ENCODE measurements at places on chromosomes 7 and 10.

- no peak for DNase-seq
Observed at GRCh38 chr10:14010101-14010558, 320.6 kb downstream of the FRMD4A start.

GRCh38 chr10:51010977-51011376, 63.3 kb upstream of the PRKG1 start:
- DNase-seq = no peak

- DNase-seq = no peak
Observed at GRCh38 chr7:150388709-150389531, 9.8 kb downstream of the ZNF775 start.

DNA sequence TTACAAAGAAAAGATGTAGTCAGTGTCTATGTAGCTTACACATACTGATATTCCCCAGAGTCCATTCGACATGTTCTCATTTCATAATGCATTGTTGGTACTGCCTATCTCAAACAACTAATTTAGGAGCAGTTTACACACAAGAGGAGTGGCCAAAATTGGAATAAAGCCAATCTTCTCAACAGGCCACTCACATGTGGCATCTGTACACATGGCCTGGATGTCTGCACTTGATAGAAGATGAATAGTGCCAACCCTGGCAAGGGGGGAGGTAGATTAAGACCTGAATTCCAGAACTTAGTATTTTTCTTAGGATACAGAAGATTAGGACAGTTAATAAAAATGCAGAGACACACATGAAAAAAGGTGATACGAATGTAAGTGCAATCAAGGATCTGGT, 125.3 kb upstream of the STARD3NL start:
- DNase-seq = no peak

DNA sequence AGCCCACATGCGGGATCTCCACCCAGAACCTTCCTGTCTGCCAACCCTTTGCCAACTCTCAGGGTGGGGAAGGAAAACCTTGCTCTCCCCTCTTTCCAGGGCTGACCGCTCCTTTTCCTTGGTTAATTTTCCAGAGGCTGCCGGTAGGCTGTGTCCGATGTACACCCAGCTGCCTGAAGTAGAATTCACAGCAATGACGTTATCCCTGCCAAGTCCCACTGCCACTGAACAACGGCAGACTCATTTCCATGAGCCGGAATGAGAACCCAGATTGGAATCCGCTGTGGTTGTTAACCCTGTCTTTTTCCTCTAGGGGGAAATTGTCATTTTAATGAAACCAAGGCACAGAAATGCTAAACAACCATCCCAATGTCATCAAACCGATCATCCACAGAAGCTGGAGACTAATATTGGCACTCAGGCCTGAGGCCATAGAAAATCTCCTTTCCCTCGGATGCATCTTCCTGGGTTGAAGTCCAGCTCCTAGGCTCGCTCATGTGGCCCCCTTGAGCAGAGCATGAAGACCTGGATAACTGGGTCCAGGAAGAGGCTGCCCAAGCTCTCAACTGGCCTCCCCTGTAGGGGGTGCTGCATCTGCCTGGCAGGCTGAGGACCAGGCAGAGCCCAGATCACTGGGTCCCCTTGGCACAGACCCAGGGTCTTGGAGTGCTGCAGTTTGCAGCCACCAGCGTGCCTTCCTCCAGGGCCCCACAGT, 30.4 kb downstream of the KLRG2 start:
- DNase-seq = no peak

- no peak for DNase-seq
Observed at GRCh38 chr7:14115701-14116100, 126.2 kb upstream of the ETV1 start.

Measured in stimulated activated CD8-positive, alpha-beta memory T cell treated with anti-CD3 and anti-CD28 coated beads, Interleukin-12 subunit alpha, Interleukin-12 subunit beta, amount 100 ng/mL, for 1 hour (primary cell).